ENCODE measurements at places on chromosomes 7 and 10. TPM values are rescaled to one million over a fixed set of nuclear protein-coding genes. Genes with fewer than 3 reads are reported as not detected.

Gene NCAPG2
- total RNA-seq: 39.3 TPM

Gene BEND7
- total RNA-seq: 14.5 TPM

Gene GNAT3
- not detected for total RNA-seq

Gene XRCC2
- 6.9 TPM for total RNA-seq

Gene NPFFR1
- total RNA-seq: 0.01 TPM

Gene POMZP3
- 24.2 TPM for total RNA-seq

Gene TMEM213
- total RNA-seq: not detected

Gene PLPP4
- total RNA-seq: not detected

Gene VSTM4
- 0.48 TPM for total RNA-seq

Gene RET
- total RNA-seq: 0.50 TPM

Gene SDK1
- 0.46 TPM for total RNA-seq

Gene IGF2BP3
- total RNA-seq: 25.1 TPM
